Astrocyte of the cerebellum (primary cell): ENCODE measurements at places on chromosomes 12 and 14.

DNA sequence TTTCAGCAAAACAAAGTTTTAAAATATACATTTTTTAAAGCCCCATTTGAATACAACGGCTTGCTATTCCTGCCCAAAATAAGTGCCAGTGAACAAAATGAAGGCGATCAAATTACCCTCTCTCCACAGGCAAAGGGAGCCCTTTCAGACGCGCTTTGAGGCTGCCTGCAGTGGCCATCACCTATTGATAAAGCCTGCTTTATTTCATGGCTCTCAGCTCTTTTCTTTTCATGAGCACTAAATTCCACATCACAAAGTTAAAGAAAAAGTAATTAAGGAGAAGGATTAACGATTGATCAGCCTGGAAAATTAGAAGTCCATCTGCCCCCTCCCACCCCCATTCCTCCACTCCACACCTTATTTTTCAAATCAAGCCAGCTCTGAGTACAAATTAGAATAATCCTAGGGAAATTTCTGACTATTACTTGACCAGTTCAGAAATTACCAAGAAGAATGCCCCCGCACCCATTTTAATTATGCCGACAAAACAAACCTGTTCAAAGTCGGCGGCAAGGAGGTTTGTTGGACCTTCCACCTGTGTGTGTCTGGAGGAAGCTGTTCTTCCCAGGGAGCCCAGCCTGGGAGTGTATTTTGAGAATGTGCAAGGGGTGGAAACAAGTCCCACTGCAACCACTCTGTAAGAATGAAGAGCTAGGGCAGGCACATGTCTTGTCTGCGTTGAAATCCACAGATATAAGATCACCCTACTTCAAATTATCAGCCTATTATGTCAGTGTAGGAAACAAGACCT is 64.2 kb upstream of the RIC8B start:
- DNase-seq, result no peak

DNA sequence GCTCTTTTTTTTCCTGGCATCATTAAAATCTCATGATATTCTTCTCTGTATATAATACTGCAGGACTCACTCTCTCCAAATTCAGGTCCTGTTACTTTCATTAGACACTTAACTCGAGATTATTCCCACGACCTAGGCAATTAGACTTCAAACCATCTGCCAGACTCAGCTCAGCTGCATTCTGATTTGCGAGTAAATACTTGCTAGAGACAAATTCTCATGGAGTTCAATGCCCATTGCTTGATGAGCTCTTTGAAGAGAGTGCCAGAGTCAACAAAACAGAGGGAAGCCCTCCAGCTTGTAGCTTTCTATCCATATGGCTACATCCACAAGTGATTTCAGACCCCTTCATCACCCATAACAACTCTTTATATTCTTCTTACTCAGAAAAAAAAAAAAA is 88.3 kb downstream of the GTF2A1 start:
- no peak for DNase-seq

GRCh38 chr14:95054346-95055280 is 102.7 kb downstream of the DICER1 start:
- no peak for DNase-seq

GRCh38 chr12:2083008-2083407 is 30.2 kb downstream of the CACNA1C start:
- DNase-seq, result no peak

- no peak for DNase-seq
These were observed 112.9 kb downstream of the C12orf42 start for GRCh38 chr12:103382736-103383346.

GRCh38 chr12:122216445-122216844 is 9.4 kb downstream of the DIABLO start:
- DNase-seq, result no peak
